ENCODE measurements at places on chromosomes 12 and 14.

GRCh38 chr12:25045869-25046268, 97.0 kb upstream of the BCAT1 start:
- no peak for DNase-seq

DNA sequence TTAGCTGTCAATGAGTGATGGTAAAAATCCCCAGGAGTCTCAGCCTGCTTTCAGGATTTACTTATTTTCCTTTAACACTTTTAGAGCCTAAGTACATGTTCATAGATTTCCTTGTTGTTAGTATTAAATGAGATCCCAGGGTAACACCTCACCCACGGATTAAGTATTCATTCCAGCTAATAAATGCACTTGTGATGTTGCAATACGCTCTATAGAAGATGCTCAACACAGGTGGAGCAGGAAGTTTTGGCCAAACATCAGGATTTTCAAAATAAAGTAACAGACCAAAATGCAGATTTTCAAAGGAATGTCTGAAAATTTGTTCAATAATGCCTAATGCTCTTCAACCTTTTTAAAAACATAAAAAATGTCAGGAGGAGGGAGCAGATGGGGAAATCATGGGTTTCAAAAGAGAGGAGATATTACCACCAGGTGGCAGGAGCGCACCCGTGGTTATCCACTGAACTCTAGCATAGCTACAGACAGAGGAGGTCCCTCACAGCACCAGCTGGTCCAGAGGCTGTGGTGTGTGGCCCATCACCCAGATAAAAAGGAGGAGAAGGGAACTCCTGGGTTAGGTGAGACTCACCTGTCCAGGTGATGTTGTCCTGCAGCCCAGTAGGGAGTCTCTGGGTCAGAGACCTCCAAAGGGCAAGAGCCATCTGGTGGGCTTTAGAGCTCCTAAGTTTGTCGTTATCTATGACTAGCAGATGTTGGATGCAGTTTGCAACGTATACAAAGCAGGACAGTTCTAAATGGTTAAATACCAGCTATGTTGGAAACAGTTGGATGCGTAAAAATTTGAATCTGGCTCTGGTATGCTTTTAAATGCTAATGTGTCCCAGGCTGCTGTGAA, 1158.4 kb upstream of the TMEM132C start:
- DNase-seq, result no peak

GRCh38 chr12:20368651-20369304, 441 bp downstream of the PDE3A start:
- DNase-seq, result no peak

GRCh38 chr12:104263580-104264358, 39.8 kb upstream of the EID3 start:
- no peak for DNase-seq

DNA sequence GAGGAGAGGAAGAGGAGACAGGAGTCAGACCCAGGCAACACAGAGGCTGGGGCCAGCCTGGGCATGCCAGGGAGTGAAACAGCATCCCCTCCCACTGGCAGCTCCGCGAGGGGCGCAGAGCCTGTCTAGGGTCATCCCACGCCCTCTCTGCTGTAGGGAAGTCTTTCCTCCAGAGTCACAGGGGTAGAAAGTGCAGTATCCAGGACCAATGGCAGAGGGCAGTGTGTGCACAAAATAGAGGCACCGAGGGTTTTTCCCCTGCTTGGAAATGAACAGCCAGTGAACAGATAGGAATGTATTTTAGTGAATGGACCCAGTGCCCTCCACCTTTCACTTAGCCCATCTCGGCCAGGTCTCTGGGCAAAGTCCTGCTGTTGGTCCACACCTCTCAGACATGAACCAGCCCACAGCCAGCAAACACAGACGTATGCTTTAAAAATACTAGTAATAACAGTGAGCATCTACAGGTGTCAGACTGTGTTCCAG, 9.4 kb upstream of the KRT74 start:
- DNase-seq, result peak; percentile 69

DNA sequence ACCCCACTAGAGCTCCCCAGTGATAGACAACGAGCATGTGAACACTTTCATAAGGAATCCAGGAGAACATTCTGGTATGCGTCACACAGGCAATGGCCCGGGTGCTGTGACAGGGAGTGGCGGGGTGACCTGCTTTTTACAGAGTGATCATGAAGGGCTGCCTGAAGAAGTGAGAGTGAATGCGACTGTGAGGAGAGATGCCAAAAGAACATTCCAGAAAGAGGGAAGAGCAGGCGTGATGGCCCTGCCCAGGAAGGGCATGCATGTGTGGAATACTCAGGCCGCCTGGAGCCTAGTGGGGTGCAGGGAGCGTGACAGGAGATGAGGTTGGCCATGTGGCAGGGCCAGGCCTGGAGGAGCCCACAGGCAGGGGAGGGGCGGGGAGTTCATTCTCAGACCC, 53.8 kb downstream of the FZD10 start:
- DNase-seq, result no peak

DNA sequence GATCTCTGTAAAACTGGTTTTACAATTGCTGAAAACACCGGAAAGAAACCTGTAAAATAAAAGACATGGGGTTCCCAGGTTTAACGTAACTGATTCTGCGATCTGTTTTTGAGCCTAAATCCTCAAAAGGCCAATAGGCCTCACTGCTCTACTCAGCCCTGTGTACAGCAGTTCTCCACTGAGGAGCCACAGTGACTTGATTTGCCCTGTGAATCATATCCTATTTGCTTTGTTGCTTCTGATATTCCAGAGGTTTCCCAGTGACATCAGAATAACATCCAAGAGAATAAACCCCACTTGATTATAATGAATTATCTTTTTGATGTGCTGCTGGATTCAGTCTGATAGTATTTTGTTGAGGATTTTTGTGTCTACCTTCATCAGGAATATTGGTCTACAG, 27.5 kb downstream of the MDM1 start:
- DNase-seq, result no peak

- no peak for DNase-seq
Observed at GRCh38 chr14:88604212-88604611, 41.4 kb downstream of the ZC3H14 start.

- DNase-seq, result no peak
Observed at GRCh38 chr14:94132285-94132887, 3.0 kb upstream of the IFI27L2 start.

DNA sequence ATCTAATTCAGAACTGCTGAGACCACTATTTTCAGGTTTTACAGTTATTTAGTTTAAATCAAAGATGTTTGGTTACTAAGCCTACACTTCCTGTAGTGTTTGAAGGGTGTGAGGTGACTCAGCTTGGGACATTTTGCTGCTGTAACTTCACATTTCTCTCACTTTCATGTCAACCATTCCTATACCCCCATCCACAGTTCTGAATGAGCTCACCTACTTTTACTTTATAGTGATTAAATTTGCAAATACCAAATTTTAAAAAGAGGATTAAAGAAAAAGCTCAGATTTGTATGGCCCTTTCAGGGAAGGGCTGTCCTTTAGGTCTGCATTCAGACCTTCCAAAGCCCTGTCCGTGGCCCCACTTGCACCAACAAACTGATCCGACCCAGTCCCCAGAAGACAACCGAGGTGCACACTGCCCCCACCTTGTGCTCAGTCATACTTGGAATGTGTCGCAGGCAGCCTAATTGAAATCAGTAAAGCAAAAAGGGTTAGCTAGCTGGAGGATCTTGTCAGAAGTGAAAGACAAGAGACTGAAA, 174.4 kb downstream of the MON2 start:
- no peak for DNase-seq

GRCh38 chr14:20606190-20606901, 15.2 kb upstream of the RNASE12 start:
- DNase-seq, result peak; percentile 32

- DNase-seq, result no peak
Observed at GRCh38 chr12:123937707-123938591, 34.7 kb downstream of the CCDC92 start.

- DNase-seq, result peak; percentile 77
Observed at GRCh38 chr14:53152887-53153701, at the start of gene DDHD1. Gene DDHD1, minus strand, starts transcription at chr14:53153323. Its CDS starts 225 bp downstream, at chr14:53153098.

- DNase-seq, result no peak
Observed at GRCh38 chr14:49853572-49854375, 1.2 kb upstream of the NEMF start.

DNA sequence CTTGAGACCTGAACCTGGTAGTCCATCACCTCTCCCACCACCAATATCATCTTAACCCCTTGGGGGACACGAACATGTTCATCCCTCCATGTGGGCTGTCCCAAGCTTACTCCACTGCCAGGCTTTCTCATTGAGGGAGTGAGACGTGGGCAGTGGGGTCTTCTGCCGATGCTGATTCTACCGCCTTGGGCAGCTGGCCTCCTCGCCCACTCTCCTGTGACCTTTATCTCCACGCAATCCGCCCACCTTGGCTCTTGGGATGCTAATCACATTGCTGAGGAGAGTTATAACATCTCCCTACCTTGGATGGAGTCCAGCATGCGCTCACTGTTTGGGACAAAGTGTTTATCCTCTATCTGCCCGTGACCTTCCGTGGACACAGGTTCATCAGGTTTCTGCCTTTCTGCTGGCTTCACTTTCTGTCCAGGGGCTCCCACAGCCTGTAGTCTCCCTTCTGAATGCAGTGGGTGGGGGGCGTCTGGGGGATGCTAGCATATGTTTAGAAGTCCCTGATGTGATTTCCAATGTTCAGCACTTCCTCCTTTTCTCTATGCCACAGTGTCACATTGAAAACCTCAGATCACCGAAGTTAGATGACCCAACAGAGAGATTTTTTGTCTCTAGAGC, 53.2 kb upstream of the ESRRB start:
- DNase-seq, result no peak

- no peak for DNase-seq
Observed at GRCh38 chr12:82857911-82858533, 171.3 kb downstream of the TMTC2 start.

DNA sequence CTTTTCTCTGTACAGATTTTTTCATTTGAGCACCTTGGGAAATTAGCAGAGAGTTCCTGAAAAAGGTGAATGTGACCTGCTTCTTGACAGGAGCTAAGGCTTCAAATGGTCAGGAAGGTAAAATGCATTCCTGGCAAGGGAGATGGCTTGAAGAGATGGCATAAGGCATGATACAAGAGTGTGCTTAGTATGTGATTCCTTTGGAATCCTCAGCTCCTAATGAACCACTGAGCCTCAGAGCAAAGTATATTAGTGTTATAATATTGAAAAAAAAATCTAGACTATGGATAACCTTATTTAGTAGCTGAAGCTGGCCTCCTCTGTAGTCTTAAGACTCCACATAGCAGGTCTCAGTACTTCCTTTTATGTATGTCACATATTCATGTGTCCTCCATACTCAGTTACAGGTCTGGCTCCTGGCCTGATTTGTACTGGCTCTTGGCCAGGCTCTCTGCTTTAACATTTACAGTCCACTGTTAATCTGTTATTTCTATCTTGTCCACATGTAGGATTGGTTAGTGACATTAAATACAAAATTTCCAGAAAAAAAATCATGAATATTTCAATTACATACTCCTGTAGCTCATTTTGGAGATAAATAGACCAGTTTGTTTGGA, 17.9 kb downstream of the TOGARAM1 start:
- DNase-seq, result no peak

GRCh38 chr12:25115677-25116076, 79.3 kb downstream of the DNAI7 start:
- no peak for DNase-seq

DNA sequence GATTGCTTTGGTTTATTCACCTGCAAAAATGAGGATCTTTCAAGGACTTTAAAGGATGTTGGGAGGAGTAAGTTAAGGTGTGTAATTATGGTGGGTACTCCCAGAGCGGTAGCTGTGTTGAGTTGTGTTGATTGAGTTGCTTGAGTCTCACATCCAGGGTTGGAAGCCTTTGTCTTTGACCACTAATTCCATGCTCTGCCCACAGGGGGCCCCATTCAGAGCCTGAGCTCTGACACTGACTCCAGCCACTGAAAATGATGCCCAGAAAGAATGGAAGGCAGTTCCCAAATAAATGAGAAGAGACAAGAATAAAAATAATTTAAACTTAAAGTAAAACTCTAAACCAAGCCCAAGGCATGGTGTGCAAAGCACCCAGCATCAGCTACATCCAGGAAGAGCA, 237.4 kb upstream of the PWP1 start:
- DNase-seq, result no peak

GRCh38 chr12:95037906-95038305, 34.4 kb upstream of the NDUFA12 start:
- DNase-seq, result no peak

DNA sequence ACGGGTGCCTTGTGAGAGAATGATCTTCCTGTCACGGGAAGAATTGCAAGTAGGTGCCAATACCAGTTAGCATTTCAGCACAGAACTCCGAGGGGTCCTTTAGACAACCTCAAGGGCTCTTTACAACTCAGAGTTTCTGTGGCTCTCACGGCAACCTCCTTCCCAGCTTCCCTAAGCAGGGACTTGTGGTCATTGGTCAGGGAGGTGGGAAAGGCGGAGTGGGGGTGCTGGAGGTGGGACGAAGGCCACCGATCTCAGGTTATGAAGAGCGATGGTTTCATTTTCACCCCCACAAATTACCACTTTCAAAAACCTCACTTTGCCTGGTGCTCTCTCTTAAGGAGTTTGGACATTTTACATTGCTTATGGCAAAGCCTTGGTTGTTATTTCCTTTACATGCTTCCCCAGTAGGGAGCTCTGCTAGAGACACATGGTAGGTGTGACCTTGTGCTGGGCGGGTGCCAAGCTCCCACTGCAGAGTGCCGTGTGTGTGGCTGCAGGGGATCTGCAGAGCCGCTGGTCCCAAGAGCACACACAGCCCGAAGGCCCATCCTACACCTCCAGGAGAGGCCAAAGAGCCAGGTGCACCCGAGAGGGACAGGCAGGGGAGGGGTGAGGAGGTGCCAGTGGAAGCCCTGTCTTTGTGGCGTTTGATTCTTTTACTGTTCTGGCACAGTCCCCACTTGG, 21.4 kb downstream of the BCL2L14 start:
- no peak for DNase-seq

- no peak for DNase-seq
Observed at GRCh38 chr14:80659783-80660182, 281.8 kb downstream of the CEP128 start.

GRCh38 chr14:54658836-54659235, 91.9 kb downstream of the SAMD4A start:
- no peak for DNase-seq

DNA sequence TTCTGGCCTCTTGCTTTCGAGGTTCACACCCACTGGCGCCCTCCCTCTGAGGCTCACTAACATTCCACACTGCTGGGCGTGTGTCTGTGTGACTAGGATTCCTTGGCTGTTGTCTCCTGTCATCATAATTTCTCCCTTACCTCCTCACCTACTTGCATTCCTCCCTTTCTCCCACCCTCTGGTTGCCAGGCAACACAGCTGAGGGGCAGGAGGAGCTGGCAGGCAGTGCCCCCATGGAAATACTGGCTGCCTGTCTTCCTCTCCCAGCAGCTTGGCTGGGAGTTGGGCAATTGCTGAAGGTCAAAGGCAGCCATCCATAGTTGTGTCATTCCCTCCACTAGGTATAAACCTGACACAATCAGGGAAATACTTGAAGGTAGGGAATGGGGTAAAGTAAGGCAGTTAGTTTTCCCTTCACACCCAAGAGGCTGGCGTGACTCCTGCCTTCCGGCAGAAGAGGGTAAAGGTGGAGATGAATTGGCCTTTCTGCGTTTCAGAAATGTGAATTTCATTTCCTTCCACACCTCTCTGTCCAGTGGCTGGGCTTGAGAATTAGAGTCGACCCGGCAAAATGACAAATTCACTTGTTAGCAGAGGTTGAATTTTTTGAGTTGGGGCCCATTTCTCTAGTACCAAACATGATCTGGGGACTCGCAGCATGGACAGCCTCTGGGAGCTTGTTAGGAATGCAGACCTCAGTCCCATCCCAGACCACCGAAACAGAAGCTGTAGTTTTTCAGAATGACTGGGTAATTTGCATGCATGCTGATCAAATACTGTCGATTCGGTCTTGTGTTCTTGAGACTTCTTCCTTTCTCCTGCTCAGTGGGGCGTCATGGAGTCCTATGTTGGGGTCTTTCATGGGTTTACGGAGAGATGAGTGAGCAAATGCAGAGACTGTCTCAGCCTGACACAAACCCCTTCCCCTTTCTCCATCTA, 24.3 kb upstream of the EMP1 start:
- DNase-seq, result no peak
